Activated CD4-positive, alpha-beta memory T cell treated with anti-CD3 and anti-CD28 coated beads, Interleukin-2, amount 10 ng/mL, durations not matched to agents 7 days and 5 days (primary cell): ENCODE measurements at places on chromosomes 4 and X. TPM values are rescaled to one million over a fixed set of nuclear protein-coding genes. Genes with fewer than 3 reads are reported as not detected.

- no peak overlapping the region for H3K4me3 ChIP-seq
- no peak overlapping the region for H3K27ac ChIP-seq
- no peak for DNase-seq
- no peaks in the 10 kb centered on the region for H3K36me3 ChIP-seq
- no peaks in the 10 kb centered on the region for H3K4me1 ChIP-seq
- no peaks in the 10 kb centered on the region for H3K27me3 ChIP-seq
Measured at GRCh38 chrX:16208601-16209000, 41.3 kb downstream of the MAGEB17 start.

GRCh38 chr4:168713253-168713652 is 216.4 kb downstream of the PALLD start:
- peaks cover 3% of the 10 kb centered on the region for H3K27me3 ChIP-seq
- no peak for DNase-seq
- H3K4me3 ChIP-seq = no peak overlapping the region
- peaks cover 2% of the 10 kb centered on the region for H3K4me1 ChIP-seq

DNA sequence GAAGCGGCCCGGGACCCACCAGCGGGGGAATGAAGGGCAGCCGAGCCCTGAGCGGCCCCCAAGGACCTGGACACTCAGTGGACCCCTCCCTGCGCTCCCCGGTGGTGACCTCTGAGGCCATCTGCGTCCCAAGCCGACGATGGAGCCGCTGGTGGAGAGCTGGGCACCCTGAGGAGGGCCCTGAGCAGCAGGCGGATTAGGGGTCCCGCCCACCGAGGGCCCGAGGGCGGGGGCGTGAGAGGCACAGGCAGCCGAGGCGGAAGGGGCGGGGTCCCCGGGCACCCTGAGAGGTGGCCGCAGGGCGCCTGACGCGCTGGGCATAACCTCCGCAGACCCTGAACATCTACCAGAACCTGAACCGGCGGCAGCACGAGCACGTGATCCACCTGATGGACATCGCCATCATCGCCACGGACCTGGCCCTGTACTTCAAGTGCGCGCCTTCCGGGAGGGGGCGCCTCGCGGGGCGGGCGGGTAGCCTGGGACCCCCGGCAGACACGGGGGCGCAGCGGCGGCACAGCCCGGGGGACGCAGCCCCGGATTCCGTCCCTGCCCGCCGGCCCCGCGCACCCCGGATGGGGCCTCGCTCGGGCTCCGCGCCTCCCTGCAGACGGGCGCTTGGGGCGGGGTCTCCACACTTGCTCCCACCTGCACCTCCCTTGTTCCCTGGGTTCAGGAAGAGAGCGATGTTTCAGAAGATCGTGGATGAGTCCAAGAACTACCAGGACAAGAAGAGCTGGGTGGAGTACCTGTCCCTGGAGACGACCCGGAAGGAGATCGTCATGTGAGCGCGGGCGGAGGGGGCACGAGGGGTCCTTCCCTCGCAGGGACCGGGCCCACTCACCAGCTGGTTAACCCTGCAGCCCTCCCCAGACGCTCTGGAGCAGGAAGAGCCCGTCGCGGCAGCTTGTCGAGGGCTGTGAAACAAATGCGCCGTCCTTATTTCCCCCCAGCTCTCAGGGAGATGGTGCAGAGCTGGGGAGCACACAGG is 10.3 kb downstream of the ATP5ME start:
- H3K36me3 ChIP-seq = peaks cover 11% of the 10 kb centered on the region
- H3K27ac ChIP-seq = peak overlapping the region; percentile 73
- peak overlapping the region; percentile 76 for H3K4me3 ChIP-seq
- peaks cover 15% of the 10 kb centered on the region for H3K4me1 ChIP-seq
- no peaks in the 10 kb centered on the region for H3K27me3 ChIP-seq
- DNase-seq = peak; percentile 78

DNA sequence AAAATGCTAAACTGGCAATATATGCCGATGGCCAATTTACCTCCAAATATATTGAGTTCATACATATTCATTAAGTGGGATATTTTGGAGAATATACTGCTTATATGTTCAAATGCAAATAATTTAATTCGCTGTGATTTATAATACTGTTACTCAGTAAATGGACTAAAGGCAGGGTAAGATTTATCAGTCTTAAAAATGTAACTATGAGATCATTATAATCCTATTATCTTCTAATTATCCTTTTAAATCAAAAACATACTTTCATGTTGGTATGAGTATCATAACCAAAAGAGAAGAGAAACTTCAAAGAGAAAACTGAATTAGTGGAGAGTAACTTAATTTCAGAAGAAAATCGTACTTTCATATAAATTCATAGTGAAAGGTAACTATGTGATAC is 44.6 kb downstream of the FAT4 start:
- H3K4me3 ChIP-seq = no peak overlapping the region
- H3K27me3 ChIP-seq = no peaks in the 10 kb centered on the region
- no peaks in the 10 kb centered on the region for H3K36me3 ChIP-seq
- no peak overlapping the region for H3K27ac ChIP-seq
- no peak for DNase-seq

- no peak for DNase-seq
- no peaks in the 10 kb centered on the region for H3K27me3 ChIP-seq
- no peak overlapping the region for H3K27ac ChIP-seq
- peaks cover 14% of the 10 kb centered on the region for H3K36me3 ChIP-seq
- no peak overlapping the region for H3K4me3 ChIP-seq
Measured at GRCh38 chr4:152348670-152349069, 187.2 kb downstream of the FBXW7 start.

DNA sequence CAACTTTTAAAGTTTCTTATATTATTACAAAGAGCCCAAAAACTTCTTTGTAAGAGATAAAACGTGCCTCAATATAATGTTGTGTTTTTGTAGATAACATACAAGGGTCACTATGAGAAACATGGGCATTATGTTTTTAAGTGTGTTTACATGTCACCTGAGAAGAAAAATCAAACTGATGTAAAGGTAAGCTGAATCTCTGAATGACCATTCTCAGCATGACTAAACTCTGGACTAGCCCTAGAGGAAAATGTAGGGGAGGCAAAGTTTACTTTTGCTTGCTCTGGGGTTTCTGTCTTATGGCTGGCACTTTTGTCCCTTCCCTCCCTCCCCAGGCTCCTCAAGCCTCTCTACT is 6.8 kb downstream of the MEPE start:
- no peaks in the 10 kb centered on the region for H3K4me1 ChIP-seq
- peaks cover 45% of the 10 kb centered on the region for H3K27me3 ChIP-seq
- H3K4me3 ChIP-seq = no peak overlapping the region

- H3K27ac ChIP-seq = no peak overlapping the region
- DNase-seq = no peak
- no peaks in the 10 kb centered on the region for H3K27me3 ChIP-seq
- no peaks in the 10 kb centered on the region for H3K36me3 ChIP-seq
Measured at GRCh38 chr4:54473077-54473545, 184.6 kb upstream of the KIT start.

Gene ZCCHC18
- 1.6 TPM for total RNA-seq
